Renal cortex interstitium (tissue), 15 donors: ENCODE measurements at places on chromosomes 1 and 21. TPM values are rescaled to one million over a fixed set of nuclear protein-coding genes. Genes with fewer than 3 reads are reported as not detected.

DNA sequence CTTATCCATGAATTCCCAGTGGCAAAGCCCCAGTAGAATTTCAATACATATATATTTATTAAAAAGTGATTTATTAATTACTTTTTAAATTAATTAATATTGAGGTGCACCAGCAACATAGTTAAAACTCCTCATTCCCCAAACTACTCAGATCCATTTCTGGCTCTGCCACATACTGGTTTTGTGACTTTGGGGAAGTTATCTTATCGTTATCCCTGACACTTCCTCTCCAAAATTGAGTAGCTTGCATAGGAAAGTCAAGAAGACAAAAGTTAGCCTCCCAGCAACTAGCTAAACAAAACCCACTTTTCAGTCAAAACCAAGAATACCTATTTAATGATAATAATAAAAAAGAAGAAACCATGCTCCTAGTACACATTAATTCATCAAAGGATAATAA, 35.9 kb downstream of the TCP10L start:
- no peak for DNase-seq

Gene SLC22A15
- polyA plus RNA-seq, result 4.1 TPM

- no peak for DNase-seq
These were observed 185.6 kb downstream of the RHOU start for GRCh38 chr1:228920831-228921230.

Gene GPX7
- 83.4 TPM for polyA plus RNA-seq

Gene CD52
- 6.7 TPM for polyA plus RNA-seq

Gene SSU72
- polyA plus RNA-seq, result 80.6 TPM

DNA sequence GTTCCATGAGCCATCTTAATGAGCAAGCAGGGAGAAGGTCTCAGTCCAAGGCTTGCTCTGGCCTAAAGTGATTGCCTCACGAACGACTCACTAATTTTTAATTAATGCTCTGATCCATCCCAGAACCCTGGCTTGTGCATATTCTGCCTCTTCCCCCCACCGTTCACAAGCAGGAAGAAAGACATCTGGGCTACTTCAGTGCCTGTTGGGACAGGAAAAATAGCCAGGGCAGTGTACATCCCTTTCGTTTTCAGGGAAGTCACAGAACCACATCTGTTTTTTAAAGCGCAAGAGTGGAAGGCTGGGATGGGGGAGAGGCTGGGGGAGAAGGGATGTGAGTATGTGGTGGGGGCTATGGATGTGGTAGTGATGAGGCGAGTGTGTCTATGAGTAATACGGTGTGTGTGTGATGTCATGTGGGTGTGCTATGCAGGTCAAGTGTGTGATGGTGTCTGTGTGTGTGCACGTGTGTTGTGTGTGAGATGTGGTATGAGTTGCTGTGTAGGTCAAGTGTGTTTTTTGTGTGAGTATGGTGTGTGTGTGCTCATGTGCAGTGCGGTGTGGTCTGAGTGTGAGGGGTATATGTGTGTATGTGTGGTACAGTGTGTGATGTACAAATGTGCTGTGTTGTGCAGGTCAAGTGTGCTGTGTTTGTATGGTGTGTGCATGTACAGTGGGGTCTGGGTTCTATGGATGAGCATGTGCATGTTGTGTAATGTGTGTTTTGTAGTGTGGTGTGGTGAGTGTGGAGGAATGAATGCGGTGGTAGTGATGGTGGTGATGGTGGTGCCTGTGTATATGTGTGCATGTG, 64.9 kb upstream of the SYT6 start:
- DNase-seq, result no peak

- DNase-seq, result no peak
These were observed 99.7 kb downstream of the NOS1AP start for GRCh38 chr1:162169031-162169790.

Gene ZNF593OS
- polyA plus RNA-seq, result 1.9 TPM

Gene CNST
- 21.1 TPM for polyA plus RNA-seq

- no peak for DNase-seq
These were observed 12.4 kb downstream of the SOD1 start for GRCh38 chr21:31671931-31672330.

DNA sequence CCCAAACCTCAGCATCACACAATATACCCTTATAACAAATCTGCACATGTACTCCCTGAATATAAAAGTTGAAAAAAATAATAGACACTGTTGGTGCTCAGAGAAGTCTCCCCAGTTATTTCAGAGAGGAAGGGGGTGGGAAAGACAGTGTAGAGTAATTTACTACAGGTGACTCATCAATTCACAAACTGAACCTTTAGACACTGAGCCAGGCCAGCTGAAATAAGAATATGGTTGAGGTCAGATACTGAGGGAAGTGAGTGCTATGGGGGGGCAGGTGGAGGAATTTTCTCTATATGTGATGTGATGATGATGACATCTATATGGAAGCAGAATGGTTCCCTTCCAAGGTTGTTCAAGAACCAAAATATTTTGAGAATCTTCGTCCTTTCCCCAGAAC, 50.1 kb downstream of the MRPL39 start:
- DNase-seq, result no peak

DNA sequence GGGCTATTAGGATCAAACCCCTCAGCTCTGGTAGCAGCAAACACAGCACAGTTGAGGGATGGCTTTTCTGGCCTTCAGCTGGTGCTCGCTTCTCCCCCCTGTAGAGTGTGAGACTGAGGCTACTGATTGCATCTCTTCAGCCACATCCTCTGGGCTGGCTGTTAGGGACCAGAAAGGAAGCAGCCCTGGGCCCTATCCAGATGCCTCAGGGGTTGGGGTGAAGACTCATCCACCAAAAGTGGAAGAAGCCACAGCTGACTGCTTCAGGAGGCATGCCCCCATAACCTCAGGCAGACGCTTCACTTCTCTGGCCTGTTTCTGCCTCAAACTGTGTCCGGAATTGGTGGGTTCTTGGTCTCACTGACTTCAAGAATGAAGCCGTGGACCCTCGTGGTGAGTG, 6.2 kb upstream of the TMEM200B start:
- no peak for DNase-seq

Gene RNF223
- 0.39 TPM for polyA plus RNA-seq

Gene SLC6A9
- 7.2 TPM for polyA plus RNA-seq

GRCh38 chr21:23155281-23155680, 2157.1 kb downstream of the NCAM2 start:
- no peak for DNase-seq

GRCh38 chr1:228108742-228109072, 392 bp downstream of the MRPL55 start:
- no peak for DNase-seq

- DNase-seq, result no peak
These were observed 114.2 kb upstream of the ATP1A1 start for GRCh38 chr1:116258668-116259419.

Gene DEGS1
- 46.1 TPM for polyA plus RNA-seq

Gene DCST1
- polyA plus RNA-seq, result 0.12 TPM

- DNase-seq, result no peak
These were observed 548.1 kb downstream of the BRINP3 start for GRCh38 chr1:189929501-189930099.

DNA sequence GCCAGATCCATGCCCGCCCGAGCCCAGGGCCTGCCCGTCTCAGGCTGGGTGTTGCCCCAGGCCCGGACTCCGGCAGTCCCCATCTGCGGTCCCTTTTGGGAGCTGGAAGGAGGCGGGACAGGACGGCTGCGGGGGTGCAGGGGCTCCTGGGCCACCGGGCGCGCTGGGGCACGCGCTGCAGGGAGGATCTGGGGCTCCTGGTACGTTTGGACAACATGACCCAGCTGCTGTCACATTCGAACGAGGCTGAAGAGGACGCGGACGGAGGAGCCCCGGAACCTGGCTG, 6.6 kb upstream of the CALML6 start:
- no peak for DNase-seq

GRCh38 chr1:42175314-42176054, 10.9 kb upstream of the GUCA2A start:
- no peak for DNase-seq

DNA sequence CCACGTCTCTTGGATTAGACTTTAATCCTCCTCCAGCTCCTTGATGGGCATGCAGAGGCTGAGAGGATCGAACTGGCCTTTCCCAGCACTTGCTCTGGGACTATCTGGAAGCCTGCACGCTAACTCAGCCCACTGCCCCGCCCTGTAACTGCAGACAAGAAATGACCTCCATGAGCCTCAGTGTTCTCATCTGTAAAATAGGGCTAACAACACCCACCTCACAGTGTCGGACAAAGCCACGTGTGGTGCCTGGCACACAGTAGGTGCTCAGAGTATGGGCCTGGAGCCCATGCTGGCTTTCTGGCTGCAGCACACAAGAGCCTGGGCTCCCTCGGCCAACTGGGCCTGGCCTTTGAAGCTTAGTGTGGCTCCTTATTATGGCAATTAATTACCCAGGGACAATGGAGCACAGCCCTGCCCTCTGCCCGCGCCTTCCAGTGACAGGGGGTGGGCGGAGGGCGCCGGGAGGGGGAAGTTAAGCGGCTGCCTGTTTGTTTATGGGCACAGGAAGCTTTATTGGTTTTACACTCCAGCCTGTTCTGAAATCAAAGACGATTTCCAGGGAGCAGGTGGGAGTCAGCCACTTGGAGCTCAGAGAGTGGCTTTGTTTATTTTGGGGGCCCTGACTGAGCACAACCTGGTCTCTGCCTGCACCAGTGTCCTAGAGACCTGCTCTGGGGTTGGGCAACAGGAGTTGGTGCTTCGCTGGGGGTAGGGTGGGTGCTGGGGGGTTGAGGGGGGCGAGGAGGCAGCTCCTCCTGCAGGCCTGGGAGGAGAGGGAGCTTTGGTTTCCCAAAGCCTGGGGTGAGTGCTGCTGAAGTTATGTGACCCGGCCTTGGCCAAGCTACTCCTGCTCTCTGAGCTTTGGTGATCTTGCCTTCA, 31.0 kb downstream of the PAX7 start:
- no peak for DNase-seq
